ENCODE measurements at places on chromosomes 2 and 18.
A peak's percentile ranks its signal among the peaks of the same experiment; 100 is the strongest.

- peak; percentile 71 for DNase-seq
These were observed at the start of gene FMNL2 for GRCh38 chr2:152335016-152335725. Gene FMNL2, plus strand, starts transcription at chr2:152335174.

- DNase-seq, result no peak
These were observed 476.6 kb downstream of the CNTNAP5 start for GRCh38 chr2:124501575-124502152.

- no peak for DNase-seq
These were observed 20.3 kb upstream of the XIRP2 start for GRCh38 chr2:166867874-166868514.

- DNase-seq, result peak; percentile 46
These were observed 683 bp upstream of the DNAJC27 start for GRCh38 chr2:24972315-24972961.

DNA sequence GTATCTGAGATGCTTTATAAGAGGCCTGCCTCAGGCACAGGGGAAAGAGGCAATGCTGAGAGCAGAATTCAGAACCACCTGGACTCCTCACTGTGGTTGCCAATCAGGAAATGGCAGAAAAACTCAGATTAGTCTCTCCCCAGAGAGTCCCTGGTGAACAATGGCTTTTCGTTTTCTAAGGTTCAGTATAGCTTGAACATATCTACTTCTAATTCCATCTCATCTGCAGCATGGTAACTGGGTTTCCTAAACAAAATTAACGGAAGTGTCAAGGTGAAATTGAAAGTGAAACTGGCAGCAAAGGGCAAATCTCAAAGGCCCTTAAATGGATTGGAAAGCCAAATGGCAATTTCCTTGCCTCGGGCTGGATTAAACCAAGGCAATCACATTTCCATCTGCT, 480.2 kb upstream of the ACVR2A start:
- DNase-seq, result no peak

- no peak for DNase-seq
These were observed 1.7 kb upstream of the LPIN2 start for GRCh38 chr18:3014503-3015203.

DNA sequence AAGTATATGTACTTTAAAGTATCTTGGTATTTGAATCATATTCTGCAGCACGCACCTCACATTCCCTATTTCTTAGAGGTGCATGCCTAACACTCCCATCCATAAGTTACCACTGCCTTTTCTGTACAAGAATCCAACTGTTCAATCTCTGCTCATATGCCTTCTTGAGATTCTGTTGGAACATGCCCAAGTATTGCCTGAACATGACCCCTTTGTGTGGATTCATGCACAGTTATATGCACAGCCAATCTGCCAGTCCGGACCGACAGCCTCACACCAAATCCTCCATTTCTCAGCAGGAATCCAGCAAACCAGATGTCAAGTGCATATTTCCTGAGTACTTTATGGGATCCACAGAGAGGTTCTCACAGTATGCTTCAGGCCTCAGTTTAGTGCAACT, 222.0 kb downstream of the TMEM182 start:
- DNase-seq, result no peak

DNA sequence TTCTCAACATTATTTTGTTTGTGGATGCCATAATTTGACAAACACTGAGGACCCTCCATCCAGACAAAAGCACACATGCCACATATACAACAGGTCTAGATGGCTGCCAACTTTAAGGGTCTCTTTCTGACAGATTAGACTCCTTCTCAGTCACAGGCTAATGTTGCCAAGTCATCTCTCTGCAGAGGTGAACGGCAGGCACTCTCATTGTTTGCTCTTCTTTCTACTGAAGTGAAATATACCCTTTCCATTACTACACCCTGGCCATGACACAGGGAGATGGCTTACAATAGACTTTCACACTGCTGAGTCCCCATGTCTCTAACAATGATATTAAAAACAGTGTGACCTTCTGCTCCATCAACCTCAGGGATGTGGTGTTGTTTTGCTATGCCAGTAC, 47.5 kb upstream of the ZNF397 start:
- DNase-seq, result no peak

DNA sequence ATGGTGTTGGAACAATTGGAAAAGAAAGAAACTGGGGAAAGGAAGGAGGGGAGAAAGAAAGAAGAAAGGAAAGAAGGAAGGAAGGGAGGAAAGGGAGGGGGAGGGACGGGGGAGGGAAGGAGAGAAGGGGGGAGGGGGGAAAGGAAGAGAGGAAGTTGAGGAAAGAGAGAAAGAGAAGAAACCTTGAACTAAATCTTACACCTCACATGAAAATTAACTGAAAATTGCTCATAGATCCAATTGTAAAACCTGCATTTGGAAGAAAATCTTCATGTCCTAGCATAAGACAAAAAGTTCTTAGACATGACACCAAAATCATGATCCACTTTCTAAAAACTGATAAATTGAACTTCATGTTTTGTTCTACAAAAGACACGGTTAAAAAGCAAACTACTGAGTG, 163.8 kb downstream of the EXOC6B start:
- no peak for DNase-seq

- DNase-seq, result no peak
These were observed 14.8 kb downstream of the EVA1A start for GRCh38 chr2:75545922-75546321.

- no peak for DNase-seq
These were observed 151.8 kb downstream of the HDAC4 start for GRCh38 chr2:239249048-239249447.

GRCh38 chr2:84121-84520, 37.8 kb upstream of the FAM110C start:
- no peak for DNase-seq

GRCh38 chr2:201219328-201220096, 36.6 kb downstream of the CASP10 start:
- no peak for DNase-seq

DNA sequence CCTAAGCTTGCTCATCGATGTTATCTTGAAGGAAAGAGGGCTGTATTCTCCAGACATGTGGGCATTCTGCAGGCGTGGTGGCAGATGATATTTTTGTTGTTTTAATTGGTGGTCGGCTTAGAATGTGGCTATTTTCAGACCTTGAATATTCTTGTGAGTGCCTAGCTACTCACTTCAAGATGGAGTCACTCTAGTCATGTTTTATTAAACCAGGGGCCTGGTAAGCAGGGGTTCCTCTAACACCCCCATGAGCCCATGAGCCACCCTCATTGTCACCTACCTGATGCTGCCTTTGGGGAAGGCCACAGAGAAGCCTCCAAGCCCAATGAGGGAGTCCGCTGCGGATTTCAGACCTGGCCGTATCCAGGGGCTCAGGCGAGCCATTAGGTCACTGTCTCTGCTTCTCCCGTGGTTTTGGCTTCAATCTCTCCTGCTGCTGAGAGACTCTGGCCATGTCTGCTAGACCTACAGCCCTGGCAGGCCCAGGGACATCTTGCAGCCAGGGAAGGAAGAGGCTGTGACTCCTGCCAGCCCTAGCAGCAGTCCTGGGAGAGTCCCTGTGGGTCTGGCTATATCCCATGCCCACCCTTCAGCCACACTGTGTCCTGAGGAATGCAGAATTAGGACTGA, 16.3 kb upstream of the KLF11 start:
- DNase-seq, result no peak

- no peak for DNase-seq
These were observed 15.9 kb upstream of the CSRNP3 start for GRCh38 chr2:165453561-165454094.

GRCh38 chr2:63124850-63125249, 74.2 kb downstream of the OTX1 start:
- no peak for DNase-seq

DNA sequence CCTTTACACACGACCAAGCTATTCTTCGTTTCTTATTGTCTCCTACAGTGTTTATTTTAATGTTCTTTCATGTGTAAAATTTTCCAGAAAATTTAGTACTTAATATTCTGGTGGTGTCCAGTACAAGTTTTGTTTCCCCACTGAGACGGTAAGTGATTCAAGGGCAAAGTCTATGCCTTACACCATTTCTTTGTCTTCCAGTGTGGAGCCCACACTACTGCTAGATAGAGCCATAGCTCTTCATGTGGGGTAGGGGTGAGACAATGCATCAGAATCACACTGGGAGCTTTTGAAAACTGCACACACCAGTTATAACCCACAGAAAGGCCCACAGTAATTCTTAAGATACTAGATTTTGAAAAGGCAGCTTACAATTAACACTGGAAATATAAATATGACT, 125.6 kb downstream of the TDRD15 start:
- no peak for DNase-seq

DNA sequence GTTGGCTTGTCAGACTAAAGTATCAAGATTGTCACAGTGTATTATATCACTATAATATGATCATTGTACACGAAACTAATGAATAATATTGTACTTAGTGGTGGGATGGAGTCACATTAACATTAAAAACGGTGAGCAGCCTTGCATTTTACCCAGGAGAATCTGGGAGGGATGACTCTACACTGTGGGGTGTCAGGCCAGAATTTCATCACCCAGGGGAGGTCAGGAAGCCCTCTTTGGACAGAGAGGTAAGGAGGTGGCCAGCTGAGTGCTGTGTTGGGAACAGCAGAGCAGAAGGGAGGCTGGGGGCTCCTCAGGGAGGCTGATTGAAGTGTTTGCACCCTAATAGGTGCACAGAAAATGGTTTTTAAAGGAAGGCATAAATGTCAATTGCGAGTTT, 33.0 kb downstream of the CDCA7 start:
- DNase-seq, result no peak

DNA sequence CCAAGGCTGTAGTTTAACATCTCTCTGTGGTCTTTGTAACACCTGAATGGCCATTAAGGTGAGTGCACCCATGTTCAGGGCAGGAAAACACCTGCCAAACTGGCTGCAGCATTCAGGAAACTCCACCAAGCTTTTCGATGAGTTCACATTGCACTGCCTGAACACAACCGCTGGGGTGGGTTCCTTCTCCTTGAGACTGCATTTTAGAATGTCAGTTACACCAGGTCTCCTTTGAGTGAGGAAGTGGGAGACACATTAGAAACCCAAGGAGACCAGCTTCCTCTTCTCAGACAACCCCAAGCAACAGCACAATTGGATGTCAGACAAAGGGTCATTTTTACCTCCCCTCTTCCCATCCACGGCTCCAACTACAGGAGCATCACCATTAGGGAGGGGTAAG, 35.2 kb downstream of the CYRIA start:
- DNase-seq, result no peak

DNA sequence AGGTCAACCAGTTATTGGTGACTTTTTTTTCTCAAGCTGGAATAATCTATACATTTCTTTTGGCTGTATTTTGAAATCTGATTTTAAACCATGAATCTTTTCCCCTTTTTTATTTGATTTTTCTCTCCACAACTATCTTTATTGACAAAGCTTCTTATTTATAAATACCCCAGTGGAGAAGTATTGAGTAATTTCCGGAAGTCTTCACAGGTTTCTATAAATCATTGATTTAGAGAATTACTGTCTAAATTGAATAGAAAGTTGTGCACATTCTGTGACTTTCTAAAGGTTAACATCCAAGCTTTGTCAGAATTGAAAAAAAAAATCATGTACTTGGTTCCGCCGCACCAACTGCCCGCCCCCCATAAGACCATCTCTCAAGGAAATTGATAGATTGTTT, 39.8 kb downstream of the XRCC5 start:
- no peak for DNase-seq

GRCh38 chr18:1133541-1133940, 228.9 kb downstream of the ADCYAP1 start:
- DNase-seq, result no peak

DNA sequence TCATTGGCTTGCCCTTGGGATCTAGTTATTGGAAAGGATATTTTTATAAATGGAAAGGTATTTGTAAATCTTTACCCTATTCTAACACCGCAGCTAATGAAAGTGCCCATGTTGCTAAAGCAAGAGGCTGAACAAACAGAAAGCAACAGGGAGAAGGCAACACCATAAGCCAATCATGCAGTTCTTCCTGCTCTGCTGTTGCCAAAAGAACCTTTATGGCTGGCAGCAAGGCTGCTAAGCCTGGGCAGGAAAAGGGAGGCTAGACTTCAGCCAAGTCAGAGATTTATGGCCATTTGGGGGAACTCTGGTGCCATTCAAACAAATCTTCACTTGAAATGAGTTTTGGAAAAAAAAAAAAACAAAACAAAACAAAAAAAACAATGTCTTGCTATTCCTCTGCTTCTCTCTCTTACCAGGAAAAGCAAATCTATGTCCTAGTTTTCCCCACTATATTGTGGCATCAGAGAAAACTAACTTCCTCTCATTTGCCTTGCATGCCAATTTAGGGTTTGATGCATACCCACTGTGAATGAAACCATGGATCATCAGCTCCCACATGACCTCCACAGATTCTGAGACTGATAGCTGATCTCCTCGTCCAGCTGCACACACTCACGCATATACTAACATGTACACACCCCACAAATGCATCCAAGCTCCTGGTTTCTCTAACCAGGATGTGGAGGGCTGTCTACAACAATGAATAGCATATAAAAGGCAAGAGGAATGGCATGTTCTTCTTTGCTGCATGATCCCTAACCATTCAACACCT, 179.3 kb downstream of the C1D start:
- no peak for DNase-seq

- no peak for DNase-seq
These were observed 402.4 kb downstream of the SATB2 start for GRCh38 chr2:199055336-199055735.

DNA sequence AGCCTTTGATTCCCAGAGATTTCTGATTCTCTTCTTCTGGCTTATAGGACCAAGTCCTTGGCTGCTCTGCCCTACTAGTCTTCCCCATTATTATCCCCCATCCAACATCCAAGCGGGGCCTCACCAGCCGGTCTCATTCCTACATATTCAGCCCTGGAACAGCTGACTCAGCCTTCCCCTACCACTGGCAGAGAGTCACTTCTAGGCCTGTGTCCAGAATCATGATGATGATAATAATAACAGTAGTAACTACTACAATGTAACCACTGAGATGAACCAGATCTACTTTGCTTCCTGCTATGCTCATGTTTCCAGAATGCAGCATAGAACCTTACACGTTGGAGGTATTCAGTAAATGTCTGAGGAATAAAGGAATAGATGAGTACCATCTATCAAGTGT, 295.2 kb downstream of the SRBD1 start:
- DNase-seq, result no peak

- DNase-seq, result no peak
These were observed 32.1 kb upstream of the KCNG2 start for GRCh38 chr18:79765491-79766245.

DNA sequence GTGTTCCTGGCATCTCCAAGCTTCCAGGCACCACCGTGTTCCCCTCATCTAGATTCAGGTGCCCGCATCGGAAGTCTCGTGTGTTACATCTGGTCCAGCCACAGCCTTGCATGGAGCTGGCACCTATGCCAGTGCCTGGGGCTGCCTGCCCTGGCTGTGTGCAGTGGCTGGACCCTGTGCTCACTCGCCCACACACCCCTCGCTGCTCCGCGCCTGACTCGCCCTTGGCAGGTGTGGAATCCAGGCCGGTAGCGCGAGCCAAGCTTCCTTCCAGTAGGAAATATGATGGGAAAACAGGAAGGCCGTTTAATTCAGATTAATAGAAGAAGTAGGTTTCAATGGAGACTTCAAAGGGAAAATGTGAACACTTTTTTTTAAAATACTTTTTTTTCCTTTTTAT, 78.0 kb downstream of the PTPN4 start:
- DNase-seq, result no peak

- DNase-seq, result no peak
These were observed 5.0 kb downstream of the KCTD1 start for GRCh38 chr18:26543373-26543772.

GRCh38 chr2:151482171-151482725, 72.5 kb downstream of the RIF1 start:
- peak; percentile 36 for DNase-seq

Data from activated CD4-positive, alpha-beta T cell treated with anti-CD3 and anti-CD28 coated beads for 48 hours (primary cell).